Activated CD4-positive, alpha-beta memory T cell treated with anti-CD3 and anti-CD28 coated beads for 36 hours (primary cell): ENCODE measurements at places on chromosomes 5 and 9. TPM values are rescaled to one million over a fixed set of nuclear protein-coding genes. Genes with fewer than 3 reads are reported as not detected.

- H3K36me3 ChIP-seq, result no peaks in the 10 kb centered on the region
- no peak for DNase-seq
- H3K27ac ChIP-seq, result no peak overlapping the region
- H3K4me3 ChIP-seq, result no peak overlapping the region
- H3K27me3 ChIP-seq, result no peaks in the 10 kb centered on the region
These were observed 30.4 kb upstream of the TRIM14 start for GRCh38 chr9:98149422-98149821.

GRCh38 chr5:29811914-29812679, 1381.4 kb upstream of the CDH6 start:
- no peak overlapping the region for H3K27ac ChIP-seq
- H3K27me3 ChIP-seq, result no peaks in the 10 kb centered on the region
- no peak for DNase-seq
- no peak overlapping the region for H3K4me3 ChIP-seq
- no peaks in the 10 kb centered on the region for H3K36me3 ChIP-seq
- no peaks in the 10 kb centered on the region for H3K4me1 ChIP-seq

DNA sequence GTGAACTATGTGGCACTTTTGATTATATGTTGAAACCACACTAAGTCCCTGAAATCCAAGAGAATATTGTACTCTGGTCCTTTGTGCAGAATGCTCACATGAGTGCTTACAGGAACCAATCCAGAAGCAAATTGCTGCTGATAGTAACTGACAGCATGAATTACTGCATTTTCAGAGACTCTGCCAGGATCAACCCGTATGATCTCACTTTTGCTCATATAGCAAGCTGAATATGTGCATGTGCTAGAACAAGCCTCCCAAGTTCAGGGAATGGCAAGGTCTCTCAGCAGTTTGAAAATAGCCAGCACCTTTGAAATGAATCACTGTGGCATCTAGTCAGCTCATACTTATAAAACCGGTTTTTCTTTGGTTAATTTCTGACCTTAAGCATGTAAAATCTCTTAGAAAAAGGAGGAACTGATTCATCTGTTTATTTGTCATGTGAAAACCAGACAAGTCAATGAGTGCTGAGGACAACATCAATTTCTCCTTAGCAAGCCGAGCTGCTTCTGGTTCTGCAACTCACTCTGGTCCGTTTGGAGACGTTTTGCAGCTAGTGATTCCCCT, 215.7 kb upstream of the ELL2 start:
- H3K36me3 ChIP-seq, result no peaks in the 10 kb centered on the region
- peak; percentile 14 for DNase-seq
- H3K4me3 ChIP-seq, result no peak overlapping the region
- H3K27ac ChIP-seq, result no peak overlapping the region

DNA sequence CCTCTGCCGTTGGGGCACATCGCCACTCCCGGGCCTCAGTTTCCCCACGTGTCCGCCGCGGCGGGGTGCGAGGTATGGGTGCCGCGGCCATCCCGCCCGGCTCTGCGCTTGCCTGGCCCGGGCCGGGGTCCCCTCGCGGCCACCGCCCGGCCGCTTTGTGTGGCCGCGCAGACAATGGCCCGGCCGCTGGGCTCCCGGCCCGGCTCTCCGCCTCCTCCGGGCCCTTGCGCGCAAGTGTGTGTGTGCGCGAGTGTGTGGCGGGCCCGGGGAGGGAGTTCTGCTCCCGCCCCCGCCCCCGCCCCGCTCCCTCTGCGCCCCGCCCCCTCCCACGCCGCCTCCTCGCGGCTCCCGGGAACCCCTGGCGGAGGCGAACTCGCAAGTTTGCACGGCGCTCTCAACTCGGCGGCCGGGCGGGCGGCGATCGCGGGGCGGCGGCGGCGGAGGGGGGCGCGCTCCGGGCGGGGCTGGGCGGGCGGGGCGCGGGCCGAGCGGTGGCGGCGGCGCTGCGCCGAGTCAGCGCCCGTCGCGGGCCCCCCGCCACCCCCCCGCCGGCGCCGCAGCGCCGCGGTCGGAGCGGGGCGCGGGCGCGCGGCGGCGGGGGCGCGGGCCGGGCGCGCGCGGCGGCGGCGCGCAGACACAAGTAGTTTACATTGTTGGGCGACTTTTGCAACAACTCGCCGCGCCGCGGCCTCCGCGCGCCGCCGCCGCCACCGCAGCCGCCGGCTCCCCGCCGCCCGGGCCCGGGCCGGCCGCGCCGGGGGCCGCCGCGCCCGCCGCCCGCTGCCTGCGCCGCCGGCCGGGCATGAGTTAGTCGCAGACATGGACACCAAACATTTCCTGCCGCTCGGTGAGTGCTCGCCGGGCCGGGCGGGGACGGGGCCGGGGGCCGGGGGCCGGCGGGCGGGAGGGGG, at the start of gene RXRA:
Gene RXRA, plus strand, starts transcription at position 643 of the 911 bp plus-strand sequence. Its CDS starts 177 bp downstream, at position 820.
- no peaks in the 10 kb centered on the region for H3K36me3 ChIP-seq
- H3K4me3 ChIP-seq, result peak within 1 kb of the TSS; percentile 56
- DNase-seq, result peak; percentile 59
- no peak within 1 kb of the TSS for H3K27ac ChIP-seq

- H3K36me3 ChIP-seq, result no peaks in the 10 kb centered on the region
- no peak overlapping the region for H3K4me3 ChIP-seq
- no peaks in the 10 kb centered on the region for H3K4me1 ChIP-seq
- no peak overlapping the region for H3K27ac ChIP-seq
- H3K27me3 ChIP-seq, result peaks cover 9% of the 10 kb centered on the region
- DNase-seq, result no peak
These were observed 85.1 kb upstream of the RAI14 start for GRCh38 chr5:34570721-34571676.

CKMT2 gene
- total RNA-seq, result not detected

DNA sequence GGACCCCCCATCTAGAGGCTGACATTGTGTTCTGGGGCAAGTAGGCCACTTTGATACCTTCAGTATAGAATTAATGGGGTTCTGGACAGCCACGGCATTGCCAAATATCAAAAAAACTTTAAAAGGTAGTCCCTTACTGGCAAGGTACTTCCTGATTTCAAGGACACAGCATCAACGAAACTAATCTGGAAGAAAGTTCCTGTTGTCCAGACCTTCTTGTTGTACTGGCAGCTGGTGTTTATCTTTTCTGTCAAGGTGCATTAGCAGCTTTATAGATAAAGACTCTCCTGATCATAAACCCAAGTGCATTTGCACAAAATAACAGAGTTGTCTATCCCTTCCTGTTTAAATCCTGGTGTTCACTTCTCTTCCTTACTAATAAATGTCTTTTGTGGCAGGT, 23.7 kb upstream of the GOLGA1 start:
- peak overlapping the region; percentile 89 for H3K27ac ChIP-seq
- DNase-seq, result no peak
- H3K4me1 ChIP-seq, result peaks cover 27% of the 10 kb centered on the region
- H3K4me3 ChIP-seq, result no peak overlapping the region
- peaks cover 2% of the 10 kb centered on the region for H3K36me3 ChIP-seq
- H3K27me3 ChIP-seq, result no peaks in the 10 kb centered on the region
